ENCODE measurements at places on chromosomes 4 and X. TPM values are rescaled to one million over a fixed set of nuclear protein-coding genes. Genes with fewer than 3 reads are reported as not detected.

TRIM60 gene
- total RNA-seq, result not detected

GRCh38 chrX:10828640-10829039 lies 208.3 kb upstream of the MID1 start:
- DNase-seq, result peak; percentile 38

NSD2 gene
- 64.5 TPM for total RNA-seq

NWD2 gene
- 1.2 TPM for total RNA-seq

CDKL2 gene
- 1.6 TPM for total RNA-seq

ANXA10 gene
- not detected for total RNA-seq

DNA sequence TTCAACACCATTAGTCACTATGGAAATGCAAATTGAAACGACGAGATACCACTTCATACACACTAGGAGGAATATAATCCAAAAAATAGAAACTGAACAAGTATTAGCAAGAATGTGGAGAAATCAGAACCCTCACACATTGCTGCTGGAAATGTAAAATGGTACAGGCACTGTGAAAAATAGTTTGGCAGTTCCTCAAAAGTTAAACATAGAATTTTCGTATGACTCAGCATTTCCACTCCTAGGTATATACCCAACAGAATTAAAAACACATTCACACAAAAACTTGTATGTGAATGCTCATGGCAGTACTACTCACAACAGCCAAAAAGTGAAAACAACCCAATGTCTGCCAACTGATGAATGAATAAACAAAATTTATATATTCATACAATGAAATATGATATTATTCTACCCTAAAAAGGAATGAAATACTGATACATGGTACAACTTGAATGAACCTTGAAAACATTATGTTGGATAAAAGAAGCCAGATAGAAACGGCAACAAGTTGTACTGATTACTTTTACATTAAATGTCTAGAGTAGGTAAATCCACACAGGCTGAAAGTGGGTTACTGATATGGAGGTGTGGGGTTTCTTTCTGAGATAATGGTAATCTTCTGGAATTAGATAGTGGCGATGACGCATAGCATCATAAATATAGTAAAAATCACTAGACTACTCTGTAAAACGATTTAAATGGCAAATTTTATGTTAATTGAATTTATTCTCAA lies 22.3 kb downstream of the TEC start:
- no peak for DNase-seq

CLDN2 gene
- total RNA-seq, result 0.27 TPM

PAGE2B gene
- not detected for total RNA-seq

FAT1 gene
- total RNA-seq, result 299 TPM

ADAM29 gene
- not detected for total RNA-seq

- DNase-seq, result no peak
These were observed 13.0 kb downstream of the SASH3 start for GRCh38 chrX:129792586-129793291.

ITGB1BP2 gene
- total RNA-seq, result 0.61 TPM

- DNase-seq, result no peak
These were observed 51.9 kb downstream of the EVC2 start for GRCh38 chr4:5656415-5656814.

DNA sequence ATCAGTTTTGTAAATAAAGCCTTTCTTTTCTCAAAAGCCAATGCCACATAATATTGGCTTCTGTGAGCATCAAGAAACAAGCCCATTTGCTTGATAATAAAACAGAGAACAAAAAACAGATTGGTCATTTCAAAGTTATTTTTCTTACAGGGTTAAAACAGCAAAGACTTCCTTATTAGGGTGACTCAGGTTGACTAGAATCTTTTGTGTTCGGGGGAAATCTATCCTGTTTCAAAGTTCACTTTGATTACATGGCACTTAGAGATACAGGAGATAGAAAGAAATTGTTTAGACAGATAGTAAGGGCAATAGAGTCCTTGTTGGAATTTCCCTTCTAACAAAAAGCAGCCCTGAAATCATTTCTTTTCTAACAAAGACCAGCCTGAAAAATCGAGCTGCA lies 170.0 kb upstream of the GLRA2 start:
- DNase-seq, result no peak

GRCh38 chrX:118475903-118476302 lies 19.7 kb upstream of the DOCK11 start:
- DNase-seq, result no peak

DNA sequence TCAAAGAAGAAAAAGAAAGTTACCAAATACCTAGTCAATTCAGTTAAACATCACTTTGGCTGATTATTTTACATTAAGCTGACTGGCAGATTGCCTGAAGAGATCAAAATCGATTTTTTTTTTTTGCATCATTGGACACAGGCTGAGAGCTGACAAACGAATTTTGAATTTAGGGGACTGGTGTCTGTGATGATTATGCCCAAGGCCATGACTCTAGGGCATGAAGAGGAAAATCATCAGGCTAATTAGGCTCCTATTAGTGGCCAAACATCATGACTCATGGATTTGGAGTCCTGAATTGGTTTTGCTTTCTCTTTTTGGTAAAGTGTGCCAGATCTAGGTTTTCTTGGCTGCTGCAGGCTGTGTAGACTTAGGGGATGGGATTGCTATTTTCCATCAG lies 829.3 kb upstream of the LCORL start:
- DNase-seq, result no peak

ITM2A gene
- 26.5 TPM for total RNA-seq

DIPK2B gene
- 3.0 TPM for total RNA-seq

TEC gene
- 3.6 TPM for total RNA-seq

DNA sequence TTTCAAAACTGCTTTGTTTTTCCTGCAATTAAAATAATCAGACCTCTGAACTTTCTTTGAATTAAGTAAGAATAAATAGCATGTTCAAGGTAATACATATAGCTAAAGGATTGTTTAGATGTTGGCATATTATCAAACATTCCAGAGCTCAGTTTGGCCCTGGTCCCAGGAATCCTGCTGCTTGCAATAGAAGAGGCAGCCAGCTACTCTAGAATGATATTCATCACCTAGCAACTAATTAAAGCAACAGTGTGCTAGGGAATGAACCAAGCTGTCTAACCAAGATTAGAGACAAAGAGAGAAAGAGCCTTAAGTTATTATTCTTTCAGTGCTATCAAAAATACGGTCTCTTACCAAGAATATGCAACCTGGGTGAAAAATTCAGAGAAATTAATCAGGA lies 460.9 kb downstream of the GABRG1 start:
- DNase-seq, result peak; percentile 53

MAP9 gene
- total RNA-seq, result 1.0 TPM

KLB gene
- total RNA-seq, result 2.3 TPM

TEX11 gene
- 1.0 TPM for total RNA-seq

ATOH1 gene
- 87.8 TPM for total RNA-seq

RAB40AL gene
- 1.0 TPM for total RNA-seq

GRCh38 chr4:118904935-118905334 lies 16.3 kb downstream of the SYNPO2 start:
- no peak for DNase-seq

DNA sequence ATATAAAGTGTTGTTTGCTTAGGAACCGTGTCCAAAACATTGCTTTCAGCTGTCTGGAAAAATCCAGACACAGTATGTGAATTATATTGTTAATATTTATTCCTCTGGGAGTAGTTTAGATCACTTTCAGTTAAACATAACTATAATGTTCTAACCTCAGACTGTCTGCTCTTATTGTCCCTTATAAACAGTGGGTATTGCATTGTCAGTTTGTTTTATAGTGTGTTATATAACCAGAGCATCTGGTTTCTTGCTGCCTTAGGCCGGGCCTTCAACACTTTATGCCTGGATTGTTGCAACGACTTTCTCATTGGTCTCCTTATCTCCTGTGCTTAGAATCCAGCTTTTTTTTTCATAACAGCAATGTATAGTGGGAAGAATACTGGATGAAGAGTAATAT lies 26.4 kb downstream of the ATG4A start:
- DNase-seq, result no peak

OCRL gene
- 27.8 TPM for total RNA-seq

- no peak for DNase-seq
These were observed 179.7 kb downstream of the AMELX start for GRCh38 chrX:11472879-11473278.

- DNase-seq, result no peak
These were observed 44.5 kb upstream of the WDR1 start for GRCh38 chr4:10161146-10161545.

DNA sequence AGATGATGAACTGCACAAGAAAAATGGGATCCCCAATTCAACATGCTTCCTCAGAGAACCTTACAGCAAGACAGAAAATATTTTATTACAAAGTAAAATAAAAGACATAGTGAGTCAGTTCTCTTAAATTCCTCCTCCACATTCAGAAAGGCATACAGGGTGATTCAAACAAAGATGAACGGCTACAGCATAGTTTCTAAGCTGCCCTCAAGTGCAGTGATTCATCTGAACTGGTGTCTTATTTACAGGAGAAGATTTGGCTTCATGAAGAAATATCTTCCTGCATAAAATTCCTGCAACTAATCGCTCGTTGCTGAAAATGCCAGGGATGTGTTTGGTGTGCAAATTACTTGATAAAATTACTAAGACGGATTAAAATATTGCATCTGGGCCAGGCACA lies 103.6 kb downstream of the PRKX start:
- no peak for DNase-seq

GRCh38 chr4:6050551-6050950 lies 32.3 kb upstream of the C4orf50 start:
- DNase-seq, result no peak

DNA sequence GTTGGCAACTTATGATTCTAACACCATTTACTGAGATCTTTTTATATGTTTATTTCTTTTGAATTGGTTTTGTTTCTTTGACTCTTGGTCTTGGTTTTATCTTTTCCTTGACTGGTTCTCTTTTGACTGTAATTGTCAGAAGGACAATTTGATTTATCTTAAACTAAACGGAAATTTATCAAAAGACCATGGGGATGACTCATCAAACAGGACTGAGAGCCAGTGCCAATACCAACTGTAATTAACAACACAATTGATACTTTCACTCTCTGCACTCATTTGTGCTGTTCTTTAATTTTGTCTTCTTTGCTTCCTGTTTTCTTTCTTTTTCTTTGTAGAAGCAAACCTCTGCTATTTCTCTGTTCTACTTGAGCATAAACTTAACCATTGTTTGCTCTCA lies 776.8 kb downstream of the CCSER1 start:
- no peak for DNase-seq

UBA6 gene
- 45.0 TPM for total RNA-seq

CCSER1 gene
- 14.4 TPM for total RNA-seq

Data from left colon (tissue), 2 donors.